COLO829 (cell line): ENCODE measurements at places on chromosomes 16 and 17.

DNA sequence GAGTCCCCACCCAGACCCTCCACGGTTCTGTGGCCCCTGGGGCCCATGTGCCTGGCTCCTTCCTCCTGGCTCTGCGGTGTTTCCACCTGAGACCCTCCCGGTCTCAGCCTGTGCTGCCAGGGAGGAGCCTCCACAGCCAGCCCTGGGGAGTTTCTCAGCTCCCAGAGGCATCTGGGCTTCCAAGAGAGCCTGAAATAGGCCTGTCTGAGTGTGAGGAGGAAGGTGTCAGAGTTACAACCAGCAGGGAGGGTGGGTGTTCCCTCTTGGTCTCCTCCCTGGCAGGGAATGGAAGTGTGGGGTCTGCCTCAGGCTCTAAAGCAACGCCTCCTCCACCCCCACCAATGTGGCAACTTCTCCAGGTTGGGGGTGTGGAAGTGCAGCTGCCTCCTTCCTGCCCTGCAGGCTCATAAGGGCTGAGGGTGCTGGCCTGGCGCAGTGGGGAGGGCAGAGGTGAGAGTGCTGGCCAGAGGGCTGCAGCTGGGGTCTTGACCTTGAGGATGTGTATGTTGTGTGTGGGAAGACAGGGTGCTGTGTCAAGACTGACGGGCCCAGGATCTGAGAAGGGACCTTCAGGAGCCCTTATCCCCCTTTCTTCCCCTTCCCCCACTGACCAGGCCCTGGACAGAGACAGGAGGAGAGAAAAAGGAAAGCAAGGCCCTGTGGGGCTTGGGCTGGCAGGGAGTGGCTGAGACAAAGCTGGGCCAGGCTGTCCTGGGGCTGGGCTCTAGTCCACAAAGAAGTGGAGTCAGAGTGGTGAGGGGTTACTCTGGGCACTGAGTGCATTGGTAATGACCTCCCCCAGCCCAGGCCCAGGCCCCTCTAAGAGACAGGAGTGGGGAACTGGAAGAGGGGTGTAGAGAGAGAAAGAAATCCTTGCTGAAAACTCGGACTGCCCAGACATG lies 2.4 kb downstream of the CYGB start:
- DNase-seq = no peak

GRCh38 chr17:2277429-2278170 lies 26.0 kb downstream of the SMG6 start:
- no peak for DNase-seq

GRCh38 chr16:46765050-46765449 lies 16.9 kb upstream of the MYLK3 start:
- no peak for DNase-seq

- DNase-seq = no peak
Measured at GRCh38 chr17:75307957-75308731, 18.9 kb upstream of the SLC25A19 start.

DNA sequence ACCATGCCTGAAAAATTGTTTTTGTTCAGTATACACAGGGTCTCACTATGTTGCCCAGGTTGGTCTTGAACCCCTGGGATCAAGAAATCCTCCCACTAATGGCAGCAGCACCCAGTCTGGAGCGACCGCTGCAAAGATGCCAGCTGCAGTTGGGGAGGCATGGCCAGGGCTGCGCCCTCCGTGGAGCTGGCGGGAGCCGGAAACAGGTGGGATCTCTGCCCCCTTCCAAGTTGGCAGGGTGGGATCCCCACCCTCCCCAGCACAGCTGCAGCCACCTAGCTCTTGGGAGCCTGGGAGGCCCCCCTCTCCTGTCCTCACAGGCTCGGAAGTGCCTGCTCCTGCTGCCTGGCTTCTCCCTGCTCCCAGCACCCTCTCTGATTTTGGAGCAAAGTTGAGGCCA lies 176.8 kb downstream of the ZNF423 start:
- no peak for DNase-seq

- no peak for DNase-seq
Measured at GRCh38 chr16:87684106-87684677, 81.6 kb downstream of the KLHDC4 start.

- no peak for DNase-seq
Measured at GRCh38 chr17:36118477-36119353, 15.1 kb downstream of the CCL4 start.

GRCh38 chr17:81305051-81305630 lies 10.0 kb upstream of the SLC38A10 start:
- DNase-seq = no peak

DNA sequence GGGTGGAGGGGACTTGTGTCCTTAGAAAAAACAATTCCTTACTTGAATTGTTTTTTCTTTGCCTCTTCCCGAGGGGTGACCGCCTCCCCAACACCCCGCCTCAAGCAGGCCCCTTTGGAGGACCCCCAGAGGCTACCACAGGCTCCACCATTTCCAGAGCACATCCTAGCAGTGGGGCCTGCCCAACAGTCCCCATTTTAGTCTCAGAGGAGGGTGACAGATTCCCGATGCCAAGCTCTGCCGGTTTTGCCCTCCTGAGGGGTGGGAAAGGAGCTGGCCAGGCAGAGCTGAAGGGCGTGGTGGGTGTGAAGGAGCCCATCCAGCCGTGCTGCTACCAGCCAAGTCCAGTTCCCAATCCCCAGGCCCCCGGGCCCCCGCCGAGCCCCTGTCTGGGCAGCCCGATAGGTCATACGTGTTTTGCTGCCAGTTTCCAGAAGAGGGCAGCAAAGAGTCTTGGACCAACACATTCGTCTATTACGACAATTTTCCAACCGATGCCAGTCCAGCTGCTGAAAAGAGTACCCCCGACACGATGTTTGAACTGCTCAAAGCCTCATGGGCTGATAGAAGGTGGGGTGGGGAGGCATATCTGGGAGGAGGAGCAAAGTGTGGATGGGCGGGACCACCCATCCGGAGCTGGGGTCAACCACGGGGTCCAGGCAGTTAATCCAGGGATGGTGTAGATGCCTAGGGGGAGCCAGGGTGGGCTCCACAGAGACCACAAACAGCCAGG lies 18.8 kb upstream of the GAA start:
- peak; percentile 73 for DNase-seq
